ENCODE measurements at places on chromosomes 7 and 10. TPM values are rescaled to one million over a fixed set of nuclear protein-coding genes. Genes with fewer than 3 reads are reported as not detected.

The ESYT2 gene
- total RNA-seq = 90.8 TPM

The UNCX gene
- not detected for total RNA-seq

The SEMA3E gene
- 2.3 TPM for total RNA-seq

The PRF1 gene
- total RNA-seq = not detected

The STAG3 gene
- not detected for total RNA-seq

The VGF gene
- 12.8 TPM for total RNA-seq

The GCK gene
- total RNA-seq = not detected

The DNA2 gene
- total RNA-seq = 7.4 TPM

The CFAP43 gene
- 0.36 TPM for total RNA-seq

The IL2RA gene
- total RNA-seq = not detected

The GBX1 gene
- total RNA-seq = not detected

The SPDYE2B gene
- total RNA-seq = not detected

The FFAR4 gene
- 0.30 TPM for total RNA-seq

The DOCK1 gene
- total RNA-seq = 23.5 TPM

The SLC26A5 gene
- total RNA-seq = not detected

The PAX4 gene
- not detected for total RNA-seq

The SORBS1 gene
- 0.74 TPM for total RNA-seq

The WDR86 gene
- 0.15 TPM for total RNA-seq

The MACC1 gene
- not detected for total RNA-seq

The TIAL1 gene
- 89.9 TPM for total RNA-seq
